EL (cell line): ENCODE measurements at places on chromosomes 3 and 15.

DNA sequence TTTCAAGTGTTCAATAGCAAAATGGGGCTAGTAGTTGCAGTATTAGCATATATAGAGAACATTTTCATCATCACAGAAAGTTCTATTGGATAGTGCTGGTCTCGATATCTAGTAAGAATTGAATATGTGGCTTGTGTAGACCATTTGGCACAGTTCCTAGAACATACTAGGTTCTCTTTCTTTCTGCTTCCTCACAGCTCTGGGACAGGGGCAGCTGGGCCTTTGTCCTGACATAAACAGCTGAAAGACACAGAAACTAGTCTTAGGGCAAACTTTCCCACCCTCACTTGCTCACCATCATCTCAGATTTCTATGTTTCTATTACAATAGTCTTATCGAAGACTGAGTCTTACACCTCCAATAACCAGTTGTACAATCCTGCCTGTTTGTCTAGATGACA, 63.7 kb upstream of the DLG1 start:
- no peak for DNase-seq

DNA sequence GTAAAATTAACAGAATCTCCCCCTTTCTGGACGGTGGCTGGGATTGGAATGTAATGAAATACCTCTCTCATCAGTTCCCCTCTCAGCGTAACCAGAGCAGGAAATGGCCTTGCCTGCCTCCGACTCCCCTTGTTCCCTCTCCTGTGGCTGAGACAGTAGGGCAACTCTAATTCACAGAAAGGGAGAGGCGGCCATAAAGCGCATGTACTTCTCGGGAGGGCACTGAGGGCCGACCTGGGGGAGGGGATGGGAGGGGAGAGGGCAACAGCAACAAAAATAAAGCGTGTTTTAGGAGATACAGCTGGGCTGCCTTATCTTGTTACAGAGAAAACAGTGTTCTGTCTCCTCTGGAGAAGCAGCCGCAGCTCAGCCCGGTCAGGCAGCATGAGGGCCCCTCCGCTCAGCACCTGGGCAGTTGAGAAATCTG, 783.3 kb upstream of the ARRDC4 start:
- DNase-seq: no peak

GRCh38 chr3:50297384-50297775, 1.8 kb downstream of the HYAL3 start:
- no peak for DNase-seq

DNA sequence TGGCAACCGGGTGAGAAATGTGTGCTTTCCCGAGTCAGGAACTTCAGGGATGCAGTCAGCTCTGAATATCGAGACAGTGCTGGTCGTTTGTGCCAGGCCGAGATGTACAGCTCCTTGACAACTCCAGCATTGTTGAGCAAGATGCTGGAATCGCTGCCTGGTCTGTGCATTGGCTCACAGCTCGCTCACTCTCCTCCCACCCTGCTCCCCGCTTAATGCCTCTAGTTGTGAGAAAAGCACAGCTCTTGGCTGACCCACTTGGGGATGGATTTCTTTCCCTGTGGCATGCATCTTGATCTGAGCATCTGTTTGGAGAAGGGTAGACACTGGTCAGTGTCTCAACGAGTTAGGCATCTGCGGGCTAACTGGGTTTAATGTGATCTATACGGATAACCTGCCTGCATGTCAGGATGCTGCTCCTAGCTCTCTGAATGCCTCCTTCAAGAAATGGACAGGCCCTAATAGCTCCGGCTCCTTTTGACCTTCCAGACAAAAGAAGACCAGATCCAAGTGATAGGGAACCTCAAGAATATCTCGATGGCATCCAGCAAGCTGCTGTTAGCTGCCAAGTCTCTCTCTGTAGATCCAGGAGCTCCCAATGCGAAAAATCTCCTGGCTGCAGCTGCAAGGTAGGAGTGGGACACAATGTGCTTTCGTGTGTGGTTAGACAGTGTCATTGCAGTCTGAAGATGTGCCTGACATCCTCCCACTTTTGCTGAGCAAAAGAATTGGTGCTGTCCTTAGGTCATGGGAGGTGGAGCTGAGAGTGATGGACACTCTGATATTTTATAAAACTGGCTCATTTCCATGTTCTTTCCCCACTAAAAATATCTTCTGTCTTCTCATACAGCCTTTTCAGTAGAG, 302.2 kb upstream of the TPM1 start:
- DNase-seq: peak; percentile 30

DNA sequence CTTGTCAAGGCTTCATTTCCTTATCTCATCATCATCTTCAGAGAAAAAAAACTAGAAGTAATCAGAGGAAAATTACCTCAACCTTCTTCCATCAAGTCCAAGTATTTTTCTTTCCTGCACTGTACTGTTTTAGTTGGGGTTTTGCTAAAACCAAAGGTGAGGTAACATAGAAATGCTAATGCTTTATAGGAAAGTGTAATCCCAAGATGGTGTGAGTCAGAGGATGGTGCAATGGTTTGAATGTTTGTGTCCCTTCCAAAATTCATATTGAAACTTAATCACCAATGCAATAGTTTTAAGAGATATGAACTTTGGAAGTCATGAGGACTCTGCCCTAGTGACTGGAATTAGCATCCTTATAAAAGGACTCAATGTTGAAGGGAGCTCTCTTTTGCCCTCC, 79.5 kb downstream of the KBTBD8 start:
- DNase-seq: no peak

- no peak for DNase-seq
Measured at GRCh38 chr3:158381262-158381868, 189.6 kb upstream of the MLF1 start.

- no peak for DNase-seq
Measured at GRCh38 chr3:174820885-174821284, 38.2 kb upstream of the NAALADL2 start.

DNA sequence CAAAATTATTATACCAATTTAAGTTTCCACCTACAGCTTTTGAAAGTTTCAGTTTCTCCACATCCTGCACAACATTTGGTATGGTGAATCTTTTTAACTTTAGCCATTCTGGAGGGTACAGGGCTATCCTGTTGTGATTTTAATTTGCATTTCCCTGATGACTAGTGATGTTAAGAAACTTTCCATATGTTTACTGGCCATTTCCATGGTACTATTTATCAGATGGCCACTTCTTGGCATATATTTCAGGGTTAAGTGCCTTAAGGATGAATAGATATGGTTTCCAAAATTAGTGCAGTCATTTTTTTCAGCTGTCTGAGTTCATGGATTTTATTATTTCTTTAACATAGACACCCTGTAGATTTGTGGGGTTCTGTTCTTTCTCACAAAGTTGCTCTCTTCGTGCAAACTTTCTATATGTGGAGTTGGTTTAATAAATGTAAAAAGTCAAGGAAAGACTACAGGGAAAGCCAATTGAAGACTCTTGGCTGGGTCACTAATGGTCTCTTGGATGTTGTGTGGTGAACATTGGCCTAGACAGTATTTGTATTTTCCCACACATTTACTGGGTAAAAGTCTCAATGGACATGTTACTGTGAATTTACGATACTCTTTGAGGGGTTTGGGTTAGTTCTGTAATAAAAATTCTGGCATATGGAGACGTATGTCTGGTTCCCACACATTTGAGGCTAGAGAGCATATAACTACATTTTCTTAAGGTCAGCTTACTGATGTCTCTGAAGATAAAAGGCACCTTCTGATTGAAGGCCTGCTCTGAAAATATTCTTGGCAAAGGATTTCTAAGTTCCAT, 147.5 kb upstream of the PDZRN3 start:
- no peak for DNase-seq

- DNase-seq: no peak
Measured at GRCh38 chr3:66642484-66642883, 141.7 kb upstream of the LRIG1 start.

GRCh38 chr3:184234224-184234623, 4.8 kb downstream of the VWA5B2 start:
- peak; percentile 88 for DNase-seq

DNA sequence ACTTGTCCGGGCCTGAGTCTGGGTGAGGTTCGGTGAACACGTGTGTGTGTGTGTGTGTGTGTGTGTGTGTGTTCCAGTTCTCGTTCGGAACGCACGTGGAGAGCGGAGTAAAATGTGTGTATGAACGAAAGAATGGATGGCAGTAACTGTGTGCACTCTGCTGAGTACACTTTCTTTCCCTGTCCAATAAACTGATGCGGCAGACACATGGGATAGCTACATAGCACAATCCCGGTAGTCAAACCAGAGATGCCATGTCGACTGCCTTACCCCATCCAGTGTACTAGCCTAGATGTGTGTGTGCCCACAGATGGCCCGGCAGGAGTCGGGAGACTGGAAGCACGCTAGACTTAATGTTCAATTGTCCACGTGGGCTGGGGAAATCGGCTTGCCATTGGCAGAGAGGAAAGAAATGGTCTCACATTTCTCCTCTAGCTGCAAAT, 507 bp upstream of the GOLIM4 start:
- DNase-seq: peak; percentile 87

- DNase-seq: no peak
Measured at GRCh38 chr3:155949453-155950217, 79.2 kb downstream of the GMPS start.

- DNase-seq: no peak
Measured at GRCh38 chr3:84601303-84601702, 357.5 kb upstream of the CADM2 start.

GRCh38 chr3:37149257-37149656, 25.1 kb downstream of the LRRFIP2 start:
- DNase-seq: no peak

GRCh38 chr3:178736300-178736699, 200.1 kb downstream of the KCNMB2 start:
- no peak for DNase-seq

DNA sequence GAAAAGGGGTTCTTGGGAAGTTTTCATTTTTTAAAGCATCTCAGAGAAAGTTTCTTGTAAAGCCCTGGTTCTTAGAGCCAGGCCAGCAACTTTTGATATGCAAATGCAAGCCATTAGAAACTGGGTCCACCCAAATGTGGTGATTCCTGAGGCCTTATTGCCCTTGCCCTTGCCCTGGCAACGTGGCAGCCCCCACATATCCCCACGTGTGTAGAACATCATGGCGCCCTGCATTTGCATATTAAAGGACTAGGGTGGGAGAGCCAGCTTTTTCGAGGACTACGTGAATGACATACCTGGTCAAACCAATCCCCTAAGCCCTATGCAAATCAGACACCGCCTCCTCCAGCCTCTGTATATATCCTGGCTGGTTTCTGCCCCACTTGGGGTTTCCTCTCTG, 314.9 kb upstream of the NECTIN3 start:
- no peak for DNase-seq

DNA sequence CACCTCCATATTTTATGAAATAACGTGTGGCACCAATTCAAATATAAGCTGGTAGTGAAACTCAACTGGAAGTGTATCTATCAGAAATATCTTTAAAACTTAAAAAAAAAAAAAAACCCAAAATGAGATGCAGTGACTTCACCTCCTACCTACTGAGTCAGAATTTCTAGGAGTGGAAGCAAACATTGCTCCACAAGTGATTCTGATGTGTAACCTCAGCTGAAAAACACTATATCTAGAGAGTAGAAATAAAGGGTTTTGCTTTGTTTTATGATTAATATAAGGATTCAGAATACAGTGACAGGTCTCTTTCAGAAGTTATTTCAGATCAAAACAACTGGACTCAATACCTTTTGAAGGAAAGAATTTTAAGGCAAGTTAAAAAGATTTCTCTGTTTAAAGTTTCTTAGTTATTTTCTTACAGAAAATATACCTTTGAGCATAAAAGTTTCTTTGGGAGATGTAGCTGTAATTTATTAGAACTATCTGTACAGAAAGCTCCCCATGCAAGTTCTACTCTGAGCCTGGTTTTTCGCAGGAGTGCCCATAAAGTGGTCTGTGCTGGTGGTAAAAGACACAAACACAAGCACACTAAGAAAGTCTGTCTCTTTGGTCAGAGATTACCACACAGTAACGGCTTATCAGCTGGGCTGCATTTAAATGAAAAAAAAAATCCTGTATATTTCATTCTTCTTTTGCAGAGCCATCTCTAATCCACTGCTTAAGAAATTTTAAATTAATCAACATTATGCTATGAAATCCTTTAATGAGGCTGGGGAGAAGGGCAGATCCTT, 59.9 kb upstream of the PPIB start:
- no peak for DNase-seq

GRCh38 chr15:75809986-75810750, 33.1 kb upstream of the UBE2Q2 start:
- DNase-seq: peak; percentile 37

- no peak for DNase-seq
Measured at GRCh38 chr15:39804026-39804425, 21.4 kb upstream of the FSIP1 start.

GRCh38 chr3:25558796-25559195, 105.9 kb downstream of the TOP2B start:
- peak; percentile 38 for DNase-seq
